ENCODE measurements at places on chromosomes 3 and 15. TPM values are rescaled to one million over a fixed set of nuclear protein-coding genes. Genes with fewer than 3 reads are reported as not detected.
A peak's percentile ranks its signal among the peaks of the same experiment; 100 is the strongest.

LRRIQ4 gene
- 0.08 TPM for polyA plus RNA-seq

STRIT1 gene
- 47.5 TPM for polyA plus RNA-seq

PLSCR5 gene
- not detected for polyA plus RNA-seq

GOLGA8K gene
- polyA plus RNA-seq: 0.54 TPM

PYGO1 gene
- polyA plus RNA-seq: 8.6 TPM

MAPK6 gene
- polyA plus RNA-seq: 32.9 TPM

PCSK6 gene
- 18.0 TPM for polyA plus RNA-seq

IRAK2 gene
- polyA plus RNA-seq: 0.60 TPM

DPPA4 gene
- 1.9 TPM for polyA plus RNA-seq

GCSAM gene
- 1.6 TPM for polyA plus RNA-seq

GOLGA6L7 gene
- polyA plus RNA-seq: not detected

DNA sequence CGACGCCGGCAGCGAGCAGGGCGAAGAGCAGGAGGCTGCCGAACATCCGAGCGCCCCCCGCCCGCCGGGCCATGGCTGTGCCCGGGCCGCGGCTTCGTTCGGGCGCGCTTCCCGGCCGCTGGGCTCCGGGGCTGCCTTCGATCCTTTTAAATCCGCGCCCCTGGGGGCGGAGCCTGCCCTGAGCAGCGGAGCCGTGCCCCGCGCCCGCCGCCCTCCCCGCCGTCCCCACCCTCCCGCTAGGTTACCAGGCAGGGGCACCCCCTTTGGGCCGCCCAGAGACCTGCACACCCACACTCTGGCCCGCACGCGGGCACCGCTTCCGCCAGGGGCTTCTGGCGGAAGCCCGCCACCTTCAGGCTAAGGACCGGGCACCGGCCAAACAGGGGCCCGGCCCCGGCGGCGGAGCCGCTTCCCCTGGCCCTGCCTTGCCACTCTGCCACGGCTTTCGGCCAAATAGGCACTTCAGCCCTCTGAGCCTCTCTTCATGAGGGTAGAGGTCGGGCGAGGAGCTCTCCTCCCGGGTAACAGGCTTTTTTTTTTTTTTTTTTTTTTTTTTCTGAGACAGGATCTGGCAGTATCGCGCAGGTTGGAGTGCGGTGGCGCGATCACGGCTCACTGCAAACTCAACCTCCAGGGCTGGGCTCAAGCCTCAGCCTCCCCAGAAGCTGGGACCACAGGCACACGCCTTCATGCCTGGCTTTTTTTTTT, at the start of gene NMB:
Gene NMB (minus strand): TSS at position 120 of the 708 bp plus-strand sequence. CDS start 47 bp downstream, at position 73.
- peak; percentile 74 for DNase-seq

DNA sequence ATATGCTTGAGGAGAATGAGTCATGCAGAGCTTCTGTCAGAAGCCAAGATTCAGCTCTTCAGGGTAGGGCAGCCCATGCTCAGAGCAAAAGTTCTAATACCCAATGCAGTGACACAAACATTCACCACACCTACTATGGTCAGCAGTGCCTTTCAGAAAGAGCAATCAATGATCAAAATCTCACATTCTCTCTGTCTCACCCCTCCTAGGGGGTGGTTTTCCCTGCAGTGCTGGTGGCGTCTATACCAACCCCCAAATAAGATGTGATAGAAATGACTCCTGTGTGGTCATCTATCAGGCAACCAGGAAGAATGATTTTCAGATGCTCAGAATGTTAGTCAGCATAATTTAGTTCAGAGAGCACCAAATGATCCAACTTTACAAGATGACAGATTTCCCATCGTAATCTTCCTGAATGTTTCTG, 385.3 kb downstream of the NTRK3 start:
- DNase-seq: no peak

- no peak for DNase-seq
These were observed 204.4 kb upstream of the LINGO1 start for GRCh38 chr15:77836906-77837648.

DNA sequence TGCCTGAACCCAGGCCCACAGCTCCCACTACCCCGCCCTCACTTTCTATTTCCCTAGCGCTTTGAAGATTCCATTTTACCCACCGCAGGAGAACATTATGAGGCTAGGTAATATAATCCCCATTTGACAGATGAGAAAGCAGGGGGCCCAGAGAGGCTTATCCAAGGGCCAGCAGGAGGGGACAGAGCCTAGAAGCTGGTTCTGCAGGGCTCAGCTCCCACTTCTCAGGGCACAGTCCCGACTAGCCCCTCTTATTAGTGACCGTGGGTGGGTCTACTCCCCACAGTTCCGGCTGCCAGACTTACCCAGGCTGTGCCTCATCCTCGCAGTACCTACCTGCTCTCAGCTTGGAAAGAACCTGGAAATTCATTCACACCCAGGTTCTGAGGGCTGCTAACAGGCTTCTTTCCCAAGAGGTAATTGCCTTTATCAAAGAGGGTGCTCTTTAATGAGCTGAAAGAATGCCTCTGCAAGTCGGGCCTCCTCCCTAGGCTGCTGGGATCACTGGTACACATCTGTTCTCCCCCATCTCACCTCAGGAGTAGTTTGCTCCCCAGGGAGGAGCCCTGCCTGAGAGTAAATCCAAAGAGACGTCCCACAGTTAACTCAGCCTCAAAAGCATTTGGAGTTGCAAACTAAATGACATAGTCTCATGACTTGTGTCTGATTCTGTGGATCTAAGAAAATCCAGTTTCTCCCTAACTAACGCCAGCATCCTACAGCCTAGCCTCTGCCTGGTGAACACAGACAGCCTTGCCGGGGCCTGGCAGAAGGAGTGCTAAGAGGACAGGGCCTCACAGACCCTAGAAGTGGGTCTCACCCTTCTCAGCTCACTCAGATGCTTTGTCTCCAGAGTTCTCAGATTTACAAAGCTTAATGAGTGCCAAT, 125.0 kb downstream of the CHSY1 start:
- DNase-seq: no peak

- DNase-seq: peak; percentile 3
These were observed 116.7 kb upstream of the MRPS22 start for GRCh38 chr3:139227165-139227564.

DNA sequence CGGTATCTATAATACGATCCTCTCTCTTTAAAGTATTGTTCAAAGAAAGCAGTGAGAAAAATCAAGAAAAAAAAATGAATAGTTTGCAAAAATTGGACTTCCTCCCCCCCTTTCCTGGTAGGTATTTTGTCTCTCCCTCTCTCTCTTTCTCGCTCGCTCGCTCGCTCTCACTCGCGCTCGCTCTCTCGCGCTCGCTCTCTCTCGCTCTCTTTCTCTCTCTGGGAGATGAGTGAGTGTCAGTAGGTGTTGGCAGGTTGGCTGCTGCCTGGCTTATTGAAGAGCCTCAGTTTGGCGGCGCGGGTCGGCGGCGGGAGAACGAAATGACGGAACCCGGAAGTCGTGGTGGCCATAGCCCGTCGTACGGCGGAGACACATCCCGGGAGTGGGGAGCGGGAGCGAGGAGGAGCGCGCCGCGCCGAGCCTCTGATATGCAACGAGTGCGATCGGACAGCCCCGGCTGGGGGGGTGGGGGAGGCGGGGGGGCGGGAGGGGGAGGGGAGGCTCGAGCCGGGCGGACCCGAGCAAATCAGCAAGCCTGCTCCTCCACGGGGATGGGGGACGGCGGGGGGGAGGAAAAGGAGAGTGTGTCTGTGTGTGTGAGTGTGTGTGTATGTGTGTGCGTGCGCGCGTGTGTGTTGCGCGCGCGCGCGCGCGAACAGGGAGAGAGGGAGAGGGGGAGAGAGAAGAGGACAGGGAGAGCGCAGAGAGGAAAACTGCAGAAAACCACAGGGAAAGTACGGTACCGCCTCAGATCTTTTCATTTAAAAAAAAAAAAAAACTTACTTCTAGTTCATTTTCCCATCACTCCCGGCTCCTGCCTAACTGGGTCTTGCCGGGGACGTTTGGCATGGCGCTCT, at the start of gene MEIS2:
Gene MEIS2 (minus strand): TSS at position 441 of the 857 bp plus-strand sequence. CDS start 1,083 bp downstream, outside the sequence.
- peak; percentile 96 for DNase-seq

- DNase-seq: no peak
These were observed 107.5 kb downstream of the SLC49A4 start for GRCh38 chr3:122902326-122902725.

DNA sequence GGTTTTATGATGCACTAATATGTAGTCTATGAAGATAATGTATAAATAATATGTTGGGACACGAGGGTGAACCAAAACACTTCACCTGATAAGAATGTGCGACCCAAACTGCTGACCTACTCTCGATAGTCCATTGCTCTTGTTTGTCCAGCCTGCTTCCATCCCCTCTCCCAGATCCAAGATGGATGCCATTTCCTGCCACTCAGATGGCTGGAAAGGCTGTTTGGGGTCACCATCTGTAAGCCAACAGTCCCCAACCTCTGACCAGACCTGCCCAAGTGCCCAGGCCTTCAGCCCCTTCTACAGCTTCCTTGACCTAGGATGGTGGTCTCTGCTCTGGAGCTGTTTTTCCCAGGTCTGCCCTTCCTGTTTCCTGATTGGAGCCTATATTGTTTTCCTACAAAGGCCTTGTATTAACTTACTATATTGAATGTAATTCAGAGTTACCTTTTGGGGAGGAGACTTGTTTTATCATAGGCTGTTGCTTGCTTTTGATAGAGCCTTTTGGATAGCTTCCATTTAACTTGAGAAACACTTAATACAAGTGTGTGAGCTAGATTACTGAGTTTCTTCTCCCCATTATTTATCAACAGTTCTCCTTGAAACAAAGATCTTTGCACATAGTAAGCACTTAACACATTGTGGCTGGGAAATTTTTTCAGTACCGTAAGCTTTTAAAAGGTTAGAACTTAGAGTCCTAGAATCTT, 5.0 kb upstream of the PAQR9 start:
- no peak for DNase-seq

DNA sequence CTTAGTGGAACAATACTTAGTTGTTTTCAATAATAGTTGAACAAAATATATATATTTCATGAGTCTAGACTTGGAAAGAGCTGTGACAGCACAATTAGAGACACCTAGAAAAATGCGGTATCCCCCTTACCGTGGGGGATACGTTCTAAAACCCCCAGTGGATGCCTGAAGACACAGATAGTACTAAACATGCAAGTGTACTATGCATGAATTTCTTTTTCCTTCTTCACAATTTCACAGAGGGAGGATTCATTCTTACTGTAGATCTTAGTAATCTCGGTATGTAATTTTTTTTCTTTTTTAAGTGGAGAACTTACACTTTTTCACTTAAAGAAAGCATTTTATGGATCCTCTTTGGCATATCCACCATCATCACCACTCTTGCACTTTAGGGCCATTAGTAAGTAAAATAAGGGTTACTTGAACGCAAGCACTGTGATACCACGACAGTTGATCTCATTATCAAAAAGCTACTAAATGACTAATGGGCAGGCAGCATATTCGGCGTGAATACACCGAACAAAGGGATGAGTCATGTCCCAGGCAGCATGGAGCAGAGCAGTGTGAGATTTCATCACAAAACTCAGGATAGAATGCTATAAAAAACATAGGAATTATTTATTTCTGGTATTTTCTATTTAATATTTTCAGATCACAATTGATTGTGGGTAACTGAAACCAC, 72.3 kb upstream of the ZNF280D start:
- no peak for DNase-seq

DNA sequence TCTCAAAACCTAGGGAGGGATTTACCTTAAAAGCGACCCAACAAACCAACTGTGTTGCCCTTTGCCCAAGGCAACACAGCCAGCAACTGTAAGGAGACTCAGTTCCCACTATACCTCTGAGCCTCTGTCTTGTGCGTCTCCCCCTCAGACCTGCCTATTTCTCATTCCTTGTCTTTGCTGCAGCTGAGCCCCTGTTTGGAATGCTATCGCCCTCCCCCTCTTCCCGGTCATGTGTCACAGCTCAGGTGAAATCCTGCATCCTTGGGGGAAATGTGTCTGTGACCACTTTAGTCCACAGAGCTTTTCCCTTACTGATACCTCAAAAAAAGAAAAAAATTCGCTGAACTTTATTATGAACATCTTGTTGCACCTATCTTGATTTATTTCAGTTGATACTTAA, 52.0 kb upstream of the LRIG1 start:
- DNase-seq: no peak

DNA sequence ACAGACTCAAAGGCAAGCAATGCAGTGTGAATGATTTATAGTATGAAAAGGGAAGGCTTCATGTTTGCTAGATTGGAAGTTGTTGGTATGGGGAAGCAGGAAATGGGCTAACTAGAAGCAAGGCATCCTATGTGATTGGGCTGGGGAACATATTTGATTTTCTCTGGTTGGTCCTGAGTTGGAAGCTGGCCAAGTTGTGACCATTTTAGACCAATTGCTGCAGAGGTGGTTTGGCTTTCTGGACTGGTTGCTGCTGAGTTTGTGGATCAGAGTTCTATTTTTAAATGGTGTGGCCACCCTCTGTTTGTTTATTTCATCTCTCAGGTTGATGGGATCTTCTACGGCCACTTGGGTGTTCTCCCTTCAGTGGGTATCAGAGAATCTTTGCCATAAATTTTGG, 39.7 kb downstream of the NUDT16 start:
- DNase-seq: no peak

DNA sequence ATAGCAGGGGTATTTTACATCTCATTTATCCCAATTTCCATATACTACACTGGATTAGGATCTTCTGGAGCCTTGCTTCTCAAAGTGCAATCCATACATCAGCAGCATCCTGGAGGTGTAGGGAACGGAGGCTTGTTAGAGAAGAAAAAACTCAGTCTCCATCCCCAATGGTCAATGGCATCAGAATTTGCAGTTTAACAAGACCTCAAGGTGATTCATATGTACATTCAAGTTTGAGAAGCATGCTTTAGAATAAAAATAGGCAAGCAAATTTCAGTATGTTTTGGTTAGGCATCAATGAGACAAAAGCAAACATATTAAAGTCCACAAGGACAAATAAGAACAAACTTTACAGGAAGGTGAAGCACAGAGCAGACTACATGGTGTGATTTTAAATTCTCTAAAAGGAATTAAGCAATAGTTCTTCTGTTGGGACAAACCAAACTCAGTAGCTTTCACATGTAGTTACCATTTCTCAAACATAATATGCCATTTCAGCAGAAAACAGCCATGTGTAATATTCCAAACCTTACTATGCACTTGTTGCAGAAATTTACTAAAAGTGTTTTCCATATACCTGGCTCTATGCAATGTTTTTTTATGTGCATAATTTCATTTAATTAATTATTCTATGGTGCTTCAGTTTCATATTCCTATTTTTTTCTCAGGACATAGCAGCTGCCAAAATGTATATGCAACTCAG, 360.3 kb upstream of the NECTIN3 start:
- no peak for DNase-seq

DNA sequence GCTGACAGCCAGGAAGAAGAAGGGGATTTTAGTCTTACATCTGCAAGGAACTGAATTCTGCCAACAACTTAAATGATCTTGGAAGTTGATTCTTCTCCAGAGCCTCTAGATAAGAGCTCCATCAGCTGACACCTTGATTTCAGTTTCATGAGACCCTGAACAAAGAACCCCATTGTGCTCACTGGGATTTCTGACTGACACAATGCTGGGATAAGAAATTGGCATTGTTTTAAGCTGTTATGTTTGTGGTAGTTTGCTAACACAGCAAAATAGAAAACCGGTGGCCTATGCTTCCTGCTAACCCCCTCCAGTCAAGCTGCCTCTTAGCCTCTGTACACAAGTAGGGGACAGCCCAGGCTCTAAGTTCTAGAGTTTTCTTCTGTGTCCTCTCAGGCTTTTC, 36.2 kb downstream of the MASP1 start:
- peak; percentile 9 for DNase-seq

DNA sequence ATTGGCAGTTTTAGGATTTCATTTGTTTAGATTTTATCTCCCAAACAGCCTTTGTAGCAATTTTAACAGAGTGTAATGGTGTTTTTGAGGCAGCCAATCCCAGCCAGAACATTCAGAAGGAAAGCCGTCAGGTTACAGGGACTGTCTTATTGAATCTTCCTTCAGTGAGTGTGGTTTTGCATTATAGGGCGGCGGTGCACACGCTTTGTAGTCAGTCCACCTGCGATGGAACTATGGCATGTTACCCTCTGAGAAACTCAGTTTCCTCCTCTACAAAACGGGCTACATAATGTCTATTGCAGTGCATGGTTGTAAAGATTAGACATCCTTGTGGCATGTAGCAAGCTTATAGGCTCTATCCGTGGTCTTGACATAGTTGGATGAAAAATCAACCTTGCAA, 1.0 kb downstream of the LRRC28 start:
- no peak for DNase-seq
